Calu3 (cell line): ENCODE measurements at places on chromosomes 7 and 10. TPM values are rescaled to one million over a fixed set of nuclear protein-coding genes. Genes with fewer than 3 reads are reported as not detected.

The CRPPA gene
- total RNA-seq, result 7.5 and 9.9 TPM in 2 replicates

The CPN1 gene
- total RNA-seq, result not detected in 2 replicates

DNA sequence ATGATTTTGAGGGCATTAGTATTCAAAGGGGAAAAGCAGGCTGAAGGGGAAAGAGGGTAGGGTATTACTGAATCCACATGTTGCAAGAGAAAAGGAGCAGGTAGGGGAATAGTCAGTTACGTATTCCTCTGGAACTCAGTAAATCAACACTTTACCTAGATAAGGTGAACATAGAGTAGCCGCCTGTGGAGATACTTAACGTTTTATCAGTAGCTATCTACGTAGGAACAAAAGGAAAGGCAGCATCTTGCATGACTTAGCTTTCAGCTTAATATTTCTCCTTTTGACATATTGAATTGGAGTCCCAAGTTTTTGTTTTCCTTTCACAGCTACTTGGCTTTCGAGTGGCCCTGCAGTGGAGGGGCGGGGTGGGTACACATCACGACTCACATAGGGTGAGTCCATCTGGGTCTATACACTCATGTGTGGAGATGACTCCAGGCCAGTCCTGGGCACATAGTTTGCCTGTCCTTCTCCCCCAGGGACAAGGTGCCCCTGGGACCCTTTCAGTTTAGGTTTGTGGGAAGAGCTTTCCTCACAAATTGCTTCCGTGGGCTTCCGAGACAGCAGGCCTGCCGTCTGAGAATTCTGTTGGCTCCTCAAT, 48.1 kb downstream of the CCNY start:
- no peak overlapping the region for H3K27ac ChIP-seq
- no peak for DNase-seq
- H3K36me3 ChIP-seq, result no peaks in the 10 kb centered on the region
- H3K4me3 ChIP-seq, result no peak overlapping the region
- H3K27me3 ChIP-seq, result no peaks in the 10 kb centered on the region
- peaks cover 31% of the 10 kb centered on the region for H3K4me1 ChIP-seq

GRCh38 chr10:24306507-24306875, 97.6 kb downstream of the KIAA1217 start:
- no peak overlapping the region for H3K27ac ChIP-seq
- DNase-seq, result no peak
- no peaks in the 10 kb centered on the region for H3K36me3 ChIP-seq

DNA sequence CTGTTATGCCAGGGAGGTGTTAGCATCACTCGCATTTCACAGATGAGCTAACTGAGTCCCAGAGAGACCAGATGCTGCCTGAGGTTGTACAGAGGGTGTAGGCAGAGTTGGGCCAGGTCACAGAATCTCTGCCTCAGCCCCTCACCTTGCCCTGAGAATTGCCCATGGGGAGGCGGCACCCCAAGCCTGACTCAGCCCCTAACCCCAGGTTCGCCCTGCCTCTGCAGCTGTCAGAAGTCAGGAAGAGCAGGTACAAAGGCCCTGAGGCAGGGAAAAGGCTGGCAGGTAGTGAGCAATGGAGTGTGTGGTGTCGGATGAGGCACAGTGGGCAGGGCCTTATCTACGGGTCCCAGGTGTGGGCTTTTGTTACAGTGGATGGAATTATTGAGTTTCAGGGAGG, 79.4 kb downstream of the MYL10 start:
- H3K36me3 ChIP-seq, result peaks cover 5% of the 10 kb centered on the region
- H3K27ac ChIP-seq, result no peak overlapping the region
- H3K27me3 ChIP-seq, result peaks cover 27% of the 10 kb centered on the region

- no peak for DNase-seq
- H3K27ac ChIP-seq, result no peak overlapping the region
- no peak overlapping the region for H3K4me3 ChIP-seq
- H3K4me1 ChIP-seq, result no peaks in the 10 kb centered on the region
- H3K27me3 ChIP-seq, result no peaks in the 10 kb centered on the region
These were observed 113.2 kb downstream of the CALCR start for GRCh38 chr7:93461350-93461749.
